ENCODE measurements at places on chromosomes 4 and X.
A peak's percentile ranks its signal among the peaks of the same experiment; 100 is the strongest.

- no peak for DNase-seq
These were observed 279.3 kb downstream of the INPP4B start for GRCh38 chr4:142566777-142567176.

DNA sequence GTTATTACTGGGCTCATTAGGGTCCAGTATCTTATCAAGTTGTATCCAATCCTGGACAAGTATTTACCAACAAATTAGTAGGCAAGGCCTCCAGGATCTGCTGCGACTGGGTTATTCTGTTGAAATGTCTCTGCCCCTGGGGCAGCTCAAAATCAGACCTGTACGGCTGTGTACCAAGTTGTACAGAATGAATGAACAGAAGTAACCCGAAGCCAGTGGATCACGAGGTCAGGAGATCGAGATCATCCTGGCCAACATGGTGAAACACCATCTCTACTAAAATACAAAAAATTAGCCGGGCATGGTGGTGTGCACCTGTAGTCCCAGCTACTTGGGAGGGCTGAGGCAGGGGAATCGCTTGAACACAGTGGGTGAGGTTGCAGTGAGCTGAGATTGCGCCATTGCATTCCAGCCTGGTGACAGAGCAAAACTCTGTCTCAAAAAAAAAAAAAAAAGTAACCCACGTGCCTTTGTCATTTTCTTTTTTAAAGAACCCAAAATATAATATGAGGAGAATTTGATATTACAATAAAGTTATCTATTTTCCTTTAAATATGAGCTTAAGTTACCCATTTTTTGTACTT lies 127.3 kb downstream of the CBR4 start:
- peak; percentile 69 for DNase-seq

- DNase-seq = no peak
These were observed 35.4 kb downstream of the WDR1 start for GRCh38 chr4:10081218-10081606.

DNA sequence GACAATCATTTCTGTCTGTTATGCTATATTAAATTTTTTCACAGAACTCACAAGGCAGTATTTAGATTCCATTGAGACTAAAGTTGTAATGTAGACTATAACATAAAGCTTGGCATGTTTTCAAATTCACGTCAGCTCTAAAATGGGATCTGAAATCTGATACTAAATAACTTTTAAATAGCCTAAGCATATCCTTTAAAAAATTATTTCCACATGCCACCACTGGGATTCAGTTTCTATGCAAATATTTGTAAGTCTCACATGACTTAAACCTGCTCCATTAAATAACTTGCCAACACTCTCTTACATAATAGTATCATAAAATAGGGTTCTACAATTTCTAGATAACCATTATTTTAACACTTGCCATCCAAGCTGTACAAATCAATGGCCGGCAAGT lies 32.4 kb downstream of the KLHL8 start:
- peak; percentile 67 for DNase-seq

- DNase-seq = no peak
These were observed 21.2 kb upstream of the LAMTOR3 start for GRCh38 chr4:99915449-99915848.

DNA sequence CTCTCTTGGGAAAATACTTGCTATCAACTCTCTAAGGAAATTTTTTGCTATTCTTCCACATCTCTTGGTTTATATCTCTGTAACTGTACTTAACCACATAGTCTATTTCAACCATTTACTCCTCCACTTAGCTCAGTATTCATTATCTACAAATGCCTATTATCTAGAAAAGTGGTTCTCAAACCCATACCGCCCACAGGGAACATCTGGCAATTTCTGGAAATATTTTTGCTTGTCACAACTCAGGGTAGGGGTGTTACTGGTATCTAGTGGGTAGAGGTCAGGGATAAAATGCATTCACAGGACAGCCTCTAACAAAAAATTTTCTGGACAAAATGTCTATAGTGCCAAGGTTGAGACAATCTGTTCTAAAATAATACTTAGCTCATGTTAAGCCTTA lies 14.4 kb downstream of the ATRX start:
- no peak for DNase-seq

All from fibroblast of gingiva (primary cell).